ENCODE measurements at places on chromosomes 6 and 20.

GRCh38 chr6:6694825-6695624 is 106.5 kb downstream of the LY86 start:
- DNase-seq: no peak

DNA sequence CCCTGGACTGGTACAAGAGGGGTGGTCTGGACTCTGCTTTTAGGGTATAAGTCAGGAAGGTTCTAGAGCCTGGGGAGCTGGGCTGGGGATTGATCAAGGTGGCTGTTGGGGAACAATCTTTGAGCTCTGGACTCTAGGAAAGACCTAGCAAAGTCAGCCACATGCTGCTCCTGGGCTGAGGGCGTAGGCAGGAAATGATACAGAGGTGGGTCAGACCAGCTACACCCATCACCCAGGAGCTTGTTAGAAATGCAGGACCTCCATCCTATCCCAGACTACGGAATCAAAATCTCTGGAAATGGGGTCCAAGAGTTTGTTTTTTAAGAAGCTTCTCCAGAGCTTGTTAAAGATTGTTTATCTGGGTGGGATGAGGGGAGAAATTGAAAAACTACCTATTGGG is 9.4 kb downstream of the ADTRP start:
- no peak for DNase-seq

- no peak for DNase-seq
Observed at GRCh38 chr20:41031243-41031619, 2.6 kb downstream of the TOP1 start.

DNA sequence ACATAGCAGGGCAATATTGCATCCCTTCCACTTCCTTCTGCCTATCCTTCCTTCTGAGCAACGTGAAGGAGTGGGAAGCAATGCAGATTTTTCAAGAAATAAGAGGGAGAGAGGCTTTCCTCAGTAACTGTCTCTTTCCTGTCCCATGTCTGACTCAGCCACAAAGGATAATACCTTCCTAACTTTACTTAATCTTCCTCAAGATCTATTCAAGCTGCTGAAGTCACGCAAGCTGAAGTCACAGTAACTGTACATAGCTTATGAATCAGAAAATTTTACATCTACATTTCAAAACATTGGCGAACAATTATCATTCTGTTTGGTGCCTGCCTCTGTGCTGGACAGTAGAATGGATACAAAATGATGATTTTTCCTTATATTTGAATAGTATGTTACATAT is 86.4 kb upstream of the POU3F2 start:
- DNase-seq: no peak

- no peak for DNase-seq
Observed at GRCh38 chr6:107600936-107601335, 111.0 kb downstream of the SOBP start.

DNA sequence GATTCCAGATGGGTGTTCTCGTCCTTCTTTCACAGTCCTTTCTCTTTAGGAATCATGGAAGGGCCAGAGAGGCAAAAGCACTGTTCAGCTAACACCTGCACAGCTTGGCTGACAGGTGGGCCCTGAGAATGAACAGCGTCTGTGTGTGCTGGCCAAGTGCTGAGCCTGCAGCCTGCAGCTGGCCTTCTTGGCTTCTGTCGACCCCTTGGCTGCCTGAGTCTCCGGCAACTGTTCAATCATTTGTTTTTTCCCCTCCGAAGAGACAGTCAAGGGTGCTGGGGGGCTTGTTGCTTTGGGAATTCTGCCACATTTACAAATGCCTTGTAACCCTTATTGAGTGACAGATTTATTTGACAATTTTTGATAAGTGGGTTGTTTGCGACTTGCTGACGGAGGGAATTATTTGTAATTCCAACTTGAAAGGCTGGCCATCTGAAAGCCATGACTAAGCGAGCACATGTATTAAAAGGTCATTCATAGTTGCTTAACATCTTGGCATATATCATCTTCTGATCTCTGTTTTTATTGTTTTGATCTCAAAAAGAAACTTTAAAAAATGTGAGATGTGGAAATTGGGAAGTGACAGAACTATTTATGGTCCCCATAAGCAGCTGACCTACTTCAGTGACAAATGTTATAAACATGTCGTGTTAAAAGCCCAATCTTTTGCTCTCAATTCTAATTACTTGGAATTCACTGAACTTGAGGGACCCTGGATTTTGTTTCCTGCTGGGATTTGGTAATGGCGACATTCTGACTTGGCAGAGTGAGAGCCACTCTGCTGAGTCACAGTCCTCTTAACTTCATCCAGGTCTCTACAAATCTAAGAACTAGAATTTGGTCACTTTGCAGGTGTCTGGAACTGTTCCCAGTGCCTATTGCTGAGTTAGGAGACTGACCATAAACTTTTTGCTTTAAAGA is 41.9 kb upstream of the FERMT1 start:
- DNase-seq: no peak

DNA sequence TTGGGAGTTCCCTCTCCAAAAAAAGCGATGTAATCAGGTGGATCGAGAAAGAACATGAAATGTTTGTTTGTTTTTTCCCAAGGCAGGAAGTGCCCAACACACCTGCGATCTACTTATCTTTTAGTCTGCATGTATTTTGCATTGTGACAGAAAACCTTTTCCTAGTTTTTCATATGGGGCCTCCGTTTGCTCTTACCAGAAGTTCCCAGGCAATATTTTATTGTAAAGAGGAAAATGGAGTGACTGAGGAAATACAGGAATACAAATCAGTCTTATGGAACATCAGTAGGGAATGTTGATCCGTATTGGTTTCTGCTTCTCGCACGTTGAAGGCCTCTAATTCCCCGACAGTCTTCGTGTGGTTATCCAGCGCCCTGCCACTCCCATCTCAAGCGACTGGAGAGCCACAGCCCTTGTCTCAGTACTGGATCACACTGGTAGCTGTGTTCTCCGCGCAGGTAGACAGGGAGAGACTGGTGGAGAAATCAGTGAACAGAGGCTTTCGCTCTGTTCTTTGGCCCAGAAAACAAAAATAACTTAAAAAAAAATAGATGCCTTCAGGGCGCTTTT is 107.4 kb downstream of the TRIM27 start:
- DNase-seq: no peak

DNA sequence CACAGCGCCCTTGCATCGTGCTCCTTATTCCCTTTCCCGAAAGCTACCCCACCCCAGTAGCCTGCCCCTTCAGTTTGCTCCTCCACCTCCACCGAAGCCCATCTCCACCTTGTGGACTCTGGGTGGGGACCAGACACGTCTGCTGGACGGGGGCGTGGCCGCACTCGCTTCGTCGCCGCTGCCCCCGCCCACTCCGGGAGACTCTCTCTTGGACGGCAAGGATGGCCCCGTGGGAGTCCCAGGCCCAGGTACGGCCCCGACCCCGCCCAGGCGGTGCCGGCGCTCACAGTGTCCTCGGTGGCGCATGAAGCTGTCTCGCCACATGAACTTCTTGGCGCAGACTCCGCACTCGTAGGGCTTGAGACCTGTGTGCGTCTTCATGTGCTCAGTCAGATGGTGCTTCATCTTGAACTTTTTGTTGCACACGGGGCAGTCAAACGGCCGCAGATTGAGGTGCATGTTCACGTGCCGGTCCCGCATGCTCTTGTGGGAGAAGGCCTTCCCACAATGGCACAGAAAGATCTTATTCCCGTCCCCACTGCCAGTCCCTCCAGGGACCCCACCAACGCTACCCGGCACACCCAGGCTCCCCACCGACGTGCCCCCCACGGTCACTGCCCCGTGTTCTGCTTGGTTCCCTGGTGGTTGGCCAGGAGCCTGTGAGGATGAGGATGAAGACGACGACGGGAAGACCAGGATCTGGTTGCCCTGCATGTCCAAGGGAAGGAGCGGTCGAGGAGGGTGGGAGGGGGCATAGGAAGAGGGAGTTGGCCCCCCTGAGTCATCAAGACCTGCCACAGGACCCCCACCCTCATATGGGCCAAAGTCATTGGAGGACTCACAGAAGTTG is 1.3 kb upstream of the TAPBP start:
- DNase-seq: no peak

GRCh38 chr6:47207261-47207660 is 102.4 kb downstream of the TNFRSF21 start:
- DNase-seq: no peak

DNA sequence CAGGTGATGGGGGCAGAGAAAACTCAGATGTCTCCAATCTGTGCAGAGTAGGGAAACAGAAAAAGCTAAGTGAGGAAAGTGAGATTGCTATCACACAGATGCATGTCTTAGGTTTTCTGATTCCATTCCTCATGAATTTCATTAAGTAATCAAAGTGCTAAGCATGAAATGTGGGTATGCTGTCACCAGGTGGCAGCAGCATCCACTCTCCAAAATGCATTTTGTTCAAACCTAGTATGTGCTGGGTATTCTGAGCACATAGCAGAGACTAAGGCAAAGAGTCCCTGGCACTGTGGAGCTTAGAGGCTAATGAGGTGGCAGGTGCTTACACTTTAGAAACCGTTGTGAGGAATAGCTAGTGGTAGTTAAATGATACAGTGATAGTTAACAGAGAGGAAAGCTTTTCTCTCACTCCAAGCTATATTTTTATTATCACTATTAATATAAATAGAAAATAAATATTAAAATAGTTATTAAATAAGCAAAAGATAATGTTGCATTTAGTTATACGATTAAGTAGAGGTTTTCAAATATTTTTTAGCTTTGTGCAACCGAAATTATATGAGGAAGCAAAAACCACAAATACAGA is 179.5 kb downstream of the CDH26 start:
- DNase-seq: no peak

GRCh38 chr6:100549406-100550167 is 84.9 kb upstream of the SIM1 start:
- no peak for DNase-seq

DNA sequence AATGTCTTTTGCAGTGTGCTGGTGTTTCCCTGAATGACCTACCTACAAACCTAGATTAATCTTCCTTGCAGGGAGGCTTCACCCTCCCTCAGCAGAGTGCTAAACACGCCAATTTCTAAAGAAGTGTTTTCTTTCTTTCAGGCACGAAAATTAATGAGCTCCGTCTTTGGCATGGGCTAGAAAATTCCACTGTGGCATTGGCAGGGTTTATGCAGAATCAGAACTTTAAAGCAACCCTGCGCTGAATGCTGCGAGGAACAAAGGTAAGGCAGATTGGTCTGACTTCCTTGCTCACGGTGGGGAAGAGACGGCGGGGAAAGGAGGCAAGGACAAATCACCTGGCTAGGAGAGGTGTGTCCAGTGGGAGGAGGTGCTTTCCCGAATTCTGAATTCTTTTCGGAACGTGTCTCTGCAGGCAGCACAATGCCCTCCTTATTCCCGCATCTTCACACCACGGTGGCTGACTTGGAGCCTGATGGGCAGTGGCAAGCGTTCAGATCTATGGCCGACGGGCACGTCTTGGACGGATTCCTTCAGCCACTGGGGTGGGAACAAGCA is 6.2 kb upstream of the BANF2 start:
- no peak for DNase-seq

- DNase-seq: no peak
Observed at GRCh38 chr6:53498649-53499048, 46.3 kb downstream of the GCLC start.

DNA sequence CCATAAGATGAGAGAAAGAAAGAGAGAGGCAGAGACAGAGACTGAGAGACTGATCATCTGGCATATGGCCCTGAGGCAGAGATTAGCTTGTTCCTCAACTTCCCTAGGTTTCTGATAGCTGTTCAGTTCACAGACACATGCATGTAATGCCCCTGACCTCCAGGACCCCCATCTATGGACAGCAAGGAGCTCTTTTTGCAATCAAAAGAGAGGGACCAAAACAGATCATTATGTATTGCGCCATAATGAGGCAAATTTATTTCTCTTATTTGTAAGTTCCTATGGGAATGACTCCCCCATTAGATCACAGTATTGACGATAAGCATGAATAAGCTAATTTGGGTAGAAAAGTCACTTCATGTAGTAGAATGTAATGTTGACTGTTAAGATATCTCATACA is 25.6 kb downstream of the KCNQ5 start:
- DNase-seq: no peak

DNA sequence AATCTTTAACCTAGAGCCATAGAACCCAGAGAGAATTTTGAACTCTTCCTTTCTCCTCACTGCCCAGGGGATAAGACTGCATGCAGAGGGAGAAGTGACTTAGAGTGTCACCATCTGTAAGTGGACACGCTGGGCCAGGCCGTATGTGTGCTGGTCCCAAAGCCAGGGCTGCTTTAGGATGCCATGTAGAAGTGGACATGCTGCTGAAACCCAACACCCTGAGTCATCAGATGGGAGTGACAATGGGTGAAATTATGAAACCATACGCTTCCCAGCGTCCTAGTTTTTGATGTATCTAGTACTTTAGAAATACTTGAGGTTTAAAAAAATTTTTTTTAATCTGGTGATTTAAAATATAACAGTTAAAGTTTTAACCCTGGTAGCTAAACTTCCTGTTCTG is 191.1 kb downstream of the FNDC1 start:
- DNase-seq: no peak

DNA sequence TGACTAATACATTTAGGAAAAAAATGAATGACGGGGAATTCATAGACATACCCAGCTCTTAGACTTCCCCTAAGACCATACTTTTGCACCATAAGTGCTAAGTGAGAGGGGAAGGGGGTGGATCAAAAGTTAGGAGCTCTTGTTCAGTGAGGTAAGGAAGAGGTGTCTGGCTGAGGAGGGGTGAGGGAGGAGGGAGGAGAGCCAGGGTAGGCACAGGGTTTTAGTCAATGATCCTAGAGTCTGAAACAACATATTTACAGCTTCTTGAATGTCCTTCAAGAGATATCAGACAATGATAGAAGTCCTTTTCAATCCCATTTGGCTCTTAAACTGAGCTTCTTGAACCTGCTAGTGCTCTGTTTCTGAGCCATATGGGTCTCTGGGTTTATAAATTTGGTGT is 135.4 kb downstream of the FNDC1 start:
- DNase-seq: no peak

DNA sequence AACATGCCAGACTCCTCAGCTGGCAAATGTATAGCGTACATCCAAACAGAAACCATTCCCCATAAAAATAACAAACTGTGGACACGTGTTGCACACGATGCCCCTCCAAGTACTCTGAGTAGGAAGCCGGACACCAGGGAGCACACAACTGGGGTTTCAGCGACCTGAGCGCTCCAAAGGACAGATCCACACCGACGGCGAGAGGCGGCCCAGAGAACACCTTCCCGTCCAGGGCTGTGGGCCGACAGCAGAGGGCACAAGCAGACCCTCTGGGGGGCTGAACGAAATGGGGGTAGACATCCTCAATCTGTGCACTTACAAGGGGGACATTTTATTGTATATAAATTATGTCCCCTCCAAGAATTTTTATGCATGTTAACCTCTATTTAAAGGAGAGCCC is 24.7 kb downstream of the TAF4 start:
- no peak for DNase-seq

- DNase-seq: no peak
Observed at GRCh38 chr6:54694928-54695532, 151.5 kb upstream of the FAM83B start.

- DNase-seq: no peak
Observed at GRCh38 chr20:2754424-2754823, 46.0 kb downstream of the CPXM1 start.

GRCh38 chr20:10260316-10260715 is 41.7 kb downstream of the SNAP25 start:
- no peak for DNase-seq

GRCh38 chr6:149474108-149474935 is 10.5 kb downstream of the ZC3H12D start:
- DNase-seq: no peak

Measured in NCI-H2081 (cell line).